ENCODE measurements at places on chromosomes 4 and X. TPM values are rescaled to one million over a fixed set of nuclear protein-coding genes. Genes with fewer than 3 reads are reported as not detected.
A peak's percentile ranks its signal among the peaks of the same experiment; 100 is the strongest.

Gene TEX13C
- total RNA-seq = not detected

Gene TRIM2
- 11.7 TPM for total RNA-seq

Gene GATA1
- not detected for total RNA-seq

DNA sequence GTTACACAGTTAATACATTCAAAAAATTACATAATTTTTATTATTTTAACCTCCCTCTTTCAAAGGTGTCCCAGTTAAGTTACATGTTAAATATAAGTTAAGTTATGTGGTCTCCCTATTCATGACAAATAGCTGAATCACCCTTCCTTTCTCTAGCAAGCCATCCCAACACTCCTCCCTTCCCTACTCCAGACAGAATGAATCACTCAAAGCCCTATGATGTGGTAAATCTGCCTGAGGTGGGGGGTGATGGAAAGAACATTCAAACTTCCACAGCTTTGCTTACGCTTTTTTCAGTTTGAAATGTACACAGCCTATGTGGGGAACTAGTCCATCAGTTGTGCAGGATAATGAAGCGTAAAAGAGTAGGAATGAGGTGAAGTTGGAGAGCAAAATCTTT is 90.2 kb downstream of the CXCL13 start:
- peak; percentile 91 for DNase-seq
- H3K36me3 ChIP-seq = no peaks in the 10 kb centered on the region
- no peak overlapping the region for H3K4me3 ChIP-seq
- no peaks in the 10 kb centered on the region for H3K27me3 ChIP-seq
- H3K27ac ChIP-seq = peak overlapping the region; percentile 41

GRCh38 chr4:18318682-18319388 is 297.3 kb upstream of the LCORL start:
- H3K4me3 ChIP-seq = no peak overlapping the region
- no peak overlapping the region for H3K27ac ChIP-seq
- H3K4me1 ChIP-seq = no peaks in the 10 kb centered on the region
- H3K27me3 ChIP-seq = no peaks in the 10 kb centered on the region

- no peaks in the 10 kb centered on the region for H3K27me3 ChIP-seq
- H3K27ac ChIP-seq = no peak overlapping the region
- no peak for DNase-seq
- no peaks in the 10 kb centered on the region for H3K36me3 ChIP-seq
- peaks cover 20% of the 10 kb centered on the region for H3K4me1 ChIP-seq
Measured at GRCh38 chr4:157048248-157048647, 27.7 kb upstream of the GLRB start.

DNA sequence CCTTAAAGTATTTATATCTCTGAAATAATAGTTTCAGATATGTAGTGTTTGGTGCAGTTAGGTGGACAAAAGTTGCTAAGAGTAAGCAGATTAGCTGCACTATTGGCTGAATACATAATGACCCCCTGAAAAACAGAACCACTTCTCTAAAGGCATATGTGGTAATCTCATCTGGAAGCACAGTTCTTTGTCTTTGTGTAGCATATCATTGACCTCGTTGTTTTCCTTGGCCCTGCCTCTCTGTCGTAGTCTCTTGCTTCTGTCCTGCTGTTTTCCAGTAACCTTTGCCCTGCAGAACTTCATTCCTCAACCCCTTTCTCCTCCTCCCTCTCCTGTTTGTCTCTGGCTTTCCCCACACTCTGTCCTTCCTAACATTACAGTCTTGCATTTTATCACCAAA is 41.4 kb downstream of the JADE3 start:
- H3K4me3 ChIP-seq = no peak overlapping the region
- H3K27me3 ChIP-seq = no peaks in the 10 kb centered on the region
- H3K36me3 ChIP-seq = no peaks in the 10 kb centered on the region
- H3K27ac ChIP-seq = no peak overlapping the region

DNA sequence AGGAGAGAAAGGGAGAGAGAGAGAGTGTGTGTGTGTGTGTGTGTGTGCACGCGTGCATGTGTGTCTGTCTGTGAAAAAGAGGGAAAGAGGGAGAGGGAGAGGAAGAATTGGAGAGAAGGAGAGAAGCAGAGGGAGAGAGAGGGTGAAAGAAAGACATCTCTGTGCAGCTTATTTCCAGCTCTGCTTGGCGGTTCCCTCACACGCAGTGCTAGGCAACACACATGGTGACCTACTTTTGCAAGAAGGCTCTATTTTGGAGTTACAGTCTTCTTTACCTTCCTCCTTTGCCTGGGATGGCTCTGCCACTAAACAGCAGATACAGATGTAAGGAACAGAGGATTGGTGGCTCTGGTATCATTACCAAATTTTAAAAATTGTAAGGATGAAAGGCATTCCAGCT is 40.1 kb downstream of the SLC16A2 start:
- H3K4me3 ChIP-seq = no peak overlapping the region
- no peak overlapping the region for H3K27ac ChIP-seq
- no peak for DNase-seq
- H3K27me3 ChIP-seq = no peaks in the 10 kb centered on the region

- H3K36me3 ChIP-seq = peaks cover 8% of the 10 kb centered on the region
- DNase-seq = no peak
- peaks cover 5% of the 10 kb centered on the region for H3K4me1 ChIP-seq
- peak overlapping the region; percentile 82 for H3K4me3 ChIP-seq
Measured at GRCh38 chr4:930827-931193, 1.3 kb downstream of the GAK start.

DNA sequence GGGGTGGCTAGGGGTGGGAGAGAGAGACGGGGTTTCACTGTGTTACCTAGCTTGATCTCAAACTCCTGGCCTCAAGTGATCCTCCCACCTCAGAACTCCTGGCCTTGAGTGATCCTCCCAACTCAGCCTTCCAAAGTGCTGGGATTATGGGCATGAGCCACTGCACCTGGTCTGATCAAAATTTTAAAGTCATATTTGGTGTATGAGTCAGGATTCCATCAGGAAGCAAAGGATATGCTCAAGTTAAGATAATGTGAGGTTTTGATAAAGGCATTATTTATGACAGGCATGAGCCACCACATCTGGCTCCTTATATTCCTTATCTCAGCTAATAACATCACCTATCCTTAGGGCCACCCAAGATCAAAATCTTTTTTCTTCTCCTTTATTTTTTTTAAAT is 182.0 kb downstream of the SLC4A4 start:
- no peak overlapping the region for H3K27ac ChIP-seq
- H3K4me1 ChIP-seq = no peaks in the 10 kb centered on the region
- H3K4me3 ChIP-seq = no peak overlapping the region
- no peak for DNase-seq
- no peaks in the 10 kb centered on the region for H3K36me3 ChIP-seq
- H3K27me3 ChIP-seq = no peaks in the 10 kb centered on the region

Data from SJSA1 (cell line).